ENCODE measurements at places on chromosomes 2 and 18. TPM values are rescaled to one million over a fixed set of nuclear protein-coding genes. Genes with fewer than 3 reads are reported as not detected.

The ARHGEF33 gene
- total RNA-seq: 0.32 TPM

The SMYD5 gene
- total RNA-seq: 15.5 TPM

The FN1 gene
- total RNA-seq: 77.7 TPM

The SLC4A3 gene
- total RNA-seq: 503 TPM

The CNDP1 gene
- total RNA-seq: not detected

The HOXD13 gene
- not detected for total RNA-seq

The G6PC2 gene
- not detected for total RNA-seq

The SCYGR4 gene
- total RNA-seq: not detected

The TFPI gene
- 24.3 TPM for total RNA-seq

The DSEL gene
- 1.7 TPM for total RNA-seq

The ZCCHC2 gene
- 16.1 TPM for total RNA-seq

The COL4A3 gene
- total RNA-seq: 5.8 TPM

The TCF23 gene
- total RNA-seq: not detected

The CD8B2 gene
- not detected for total RNA-seq

The VIL1 gene
- not detected for total RNA-seq

The VSNL1 gene
- total RNA-seq: 10.4 TPM

The FBXO48 gene
- total RNA-seq: 1.1 TPM

The OBSL1 gene
- 165 TPM for total RNA-seq

The CAB39 gene
- total RNA-seq: 80.9 TPM

The CAVIN2 gene
- total RNA-seq: 104 TPM

The AMMECR1L gene
- total RNA-seq: 9.7 TPM

The L3MBTL4 gene
- total RNA-seq: 0.59 TPM

The UGT1A4 gene
- total RNA-seq: not detected

The ARHGAP15 gene
- 5.4 TPM for total RNA-seq

The FHL2 gene
- 1,567 TPM for total RNA-seq

The TMEM37 gene
- total RNA-seq: 2.8 TPM

The GRHL1 gene
- 1.0 TPM for total RNA-seq

The GALNT13 gene
- not detected for total RNA-seq

The KDM3A gene
- total RNA-seq: 27.2 TPM

The MYCN gene
- total RNA-seq: 0.24 TPM

The TMEM198 gene
- total RNA-seq: 2.6 TPM

Data from Right ventricle myocardium superior (tissue), 1 donor.